ENCODE measurements at places on chromosomes 6 and 20.

GRCh38 chr6:158413814-158414565 is 101.7 kb downstream of the TULP4 start:
- no peak for DNase-seq

- no peak for DNase-seq
Observed at GRCh38 chr20:63320041-63320511, 27.1 kb downstream of the COL20A1 start.

GRCh38 chr20:57329608-57330221 is at the start of gene SPO11:
Gene SPO11, plus strand, starts transcription at chr20:57329803. Its CDS starts 65 bp downstream, at chr20:57329868.
- no peak for DNase-seq

- DNase-seq, result no peak
Observed at GRCh38 chr20:53161473-53161872, 189.3 kb downstream of the TSHZ2 start.

DNA sequence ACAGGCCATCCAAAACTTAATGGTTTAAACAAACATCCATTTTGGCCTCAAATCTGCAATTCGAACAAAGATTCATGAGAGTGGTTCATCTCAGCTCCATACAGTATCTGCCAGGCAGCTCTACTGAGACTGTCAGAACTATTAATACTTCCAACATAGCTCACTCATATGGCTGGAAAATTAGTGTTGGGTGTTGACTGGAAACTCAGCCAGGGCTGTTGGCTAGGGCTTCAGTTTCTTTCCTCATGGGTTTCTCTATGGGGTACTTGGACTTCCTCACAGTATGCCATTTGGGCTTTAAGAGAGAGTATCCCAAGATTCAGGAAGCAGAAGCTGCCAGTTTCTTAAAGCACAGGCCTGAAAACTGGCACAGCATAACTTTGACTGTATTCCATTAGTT is 240.3 kb downstream of the TPBG start:
- DNase-seq, result no peak

DNA sequence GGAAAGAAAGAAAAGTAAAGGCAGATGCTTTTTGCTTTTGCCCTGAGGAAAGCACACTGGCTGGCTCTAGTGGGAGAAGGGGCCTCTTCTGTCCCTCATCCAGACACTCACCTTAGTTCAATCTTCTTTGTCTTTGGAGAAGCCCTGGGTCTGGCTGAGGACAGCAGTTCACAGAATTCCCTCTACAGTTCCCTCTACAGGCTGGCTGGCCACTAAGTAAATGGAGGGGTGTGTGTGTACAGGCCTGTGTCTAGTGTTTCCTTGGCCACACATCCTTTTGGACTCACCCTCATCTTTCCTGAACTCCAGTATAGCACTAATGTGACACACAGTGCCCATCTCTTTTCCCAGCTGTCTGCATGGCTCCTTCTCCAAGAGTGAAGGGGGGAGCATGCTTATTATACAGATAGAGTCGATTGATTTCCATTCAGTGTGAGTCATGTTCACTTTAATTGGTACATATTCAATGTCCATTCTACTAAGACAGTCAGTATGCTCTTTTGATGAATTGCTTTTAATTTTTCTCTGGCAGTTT is 26.0 kb upstream of the CLVS2 start:
- no peak for DNase-seq

GRCh38 chr6:6654599-6655575 is 66.4 kb downstream of the LY86 start:
- no peak for DNase-seq

DNA sequence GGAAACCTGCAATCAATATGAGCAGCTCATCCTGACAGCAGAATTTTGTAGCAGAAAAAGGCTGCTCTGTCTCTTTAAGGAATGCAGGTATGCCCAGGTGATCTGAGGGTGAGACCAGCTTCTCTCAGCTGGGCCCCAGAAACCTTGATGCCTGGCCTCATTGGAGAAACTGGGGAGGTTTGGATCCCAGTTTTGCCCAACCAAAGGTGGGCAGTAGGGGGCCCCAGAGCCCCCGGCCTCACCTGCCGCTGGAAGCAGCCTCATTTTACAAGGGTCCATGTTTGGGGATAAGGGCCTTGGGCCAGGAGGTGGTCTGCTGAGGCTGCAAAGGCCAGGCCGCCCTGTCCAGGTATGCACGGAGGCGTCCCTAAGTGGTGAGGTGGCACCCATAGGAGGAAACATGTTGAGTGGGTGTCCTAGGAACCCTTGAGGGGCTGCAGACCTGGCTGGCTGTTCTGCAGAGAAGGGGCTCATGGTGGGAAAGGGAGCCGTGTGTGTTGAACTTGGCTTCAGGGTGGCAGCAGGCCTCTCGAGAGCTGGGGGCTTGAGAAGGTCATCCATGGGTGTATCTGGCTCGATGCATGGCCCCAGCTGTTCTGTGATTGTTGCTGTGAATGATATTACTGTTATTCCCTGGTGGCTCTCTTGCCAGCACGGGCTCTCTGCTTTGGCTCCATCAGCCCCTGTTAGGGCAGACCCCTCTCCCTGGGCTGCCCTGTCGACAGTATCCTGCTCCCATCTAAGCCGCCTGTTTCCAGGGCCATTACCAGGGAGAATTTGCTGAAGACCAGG is 208.4 kb downstream of the CDH4 start:
- no peak for DNase-seq

DNA sequence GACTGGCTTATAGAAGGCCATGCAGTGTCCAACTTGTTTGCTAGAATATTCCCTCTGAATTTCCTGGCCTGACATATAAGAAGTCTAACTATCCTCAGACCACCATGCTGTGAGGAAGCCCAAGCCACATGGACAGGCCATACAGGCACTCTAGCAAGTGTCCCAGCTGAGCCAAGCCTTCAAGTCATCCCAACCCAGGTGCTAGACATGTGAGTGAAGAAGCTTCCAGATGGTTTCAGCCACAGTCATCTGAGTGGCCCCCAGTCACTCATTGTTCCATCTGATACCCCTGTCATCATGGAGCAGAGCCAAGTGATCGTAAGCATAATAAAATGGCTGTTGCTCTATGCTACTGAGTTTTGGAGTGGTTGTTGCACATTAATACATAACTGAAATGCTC is 46.0 kb upstream of the INSM1 start:
- DNase-seq, result no peak

DNA sequence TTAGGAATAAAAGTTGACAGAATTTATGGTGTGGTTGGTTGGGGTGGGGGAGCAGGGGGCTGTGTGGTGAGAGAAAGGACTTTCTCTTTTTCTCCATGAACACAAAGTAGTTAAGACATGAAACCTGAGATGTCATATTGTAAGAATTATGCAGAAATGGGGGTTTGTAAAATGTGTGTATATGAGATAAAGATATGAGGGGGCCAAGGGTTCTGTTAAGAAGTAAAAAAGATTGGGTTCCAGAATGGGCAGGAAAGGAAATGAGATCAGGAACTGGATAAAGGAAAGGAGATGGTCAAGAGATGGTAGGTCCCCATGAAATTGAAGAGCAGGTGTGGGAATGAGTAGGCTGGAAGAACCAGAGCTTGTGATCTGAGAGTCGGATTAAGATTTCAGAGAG is 9.7 kb downstream of the RNF146 start:
- DNase-seq, result no peak

GRCh38 chr6:111484633-111484930 is 1.6 kb upstream of the REV3L start:
- peak; percentile 59 for DNase-seq

GRCh38 chr6:169473663-169474062 is 220.0 kb upstream of the THBS2 start:
- no peak for DNase-seq

DNA sequence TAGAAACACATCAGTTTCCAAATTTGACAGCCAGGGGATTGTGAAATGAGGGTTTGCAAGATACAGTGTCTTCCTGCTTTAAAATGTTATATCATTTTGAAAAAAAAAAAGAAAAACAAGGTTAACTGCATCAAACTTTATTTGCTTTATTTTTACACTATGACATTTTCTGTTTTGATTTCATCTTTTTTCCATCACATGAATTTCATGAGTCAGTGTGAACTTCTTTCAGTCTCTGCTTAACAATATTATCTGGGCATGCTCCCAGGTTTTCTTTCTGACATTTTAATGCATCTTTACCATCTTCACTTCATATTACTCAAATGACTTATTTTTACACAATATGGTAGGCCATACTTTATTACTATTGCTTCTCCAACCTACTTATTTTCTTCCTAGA is 1.9 kb downstream of the NCOA7 start:
- no peak for DNase-seq

DNA sequence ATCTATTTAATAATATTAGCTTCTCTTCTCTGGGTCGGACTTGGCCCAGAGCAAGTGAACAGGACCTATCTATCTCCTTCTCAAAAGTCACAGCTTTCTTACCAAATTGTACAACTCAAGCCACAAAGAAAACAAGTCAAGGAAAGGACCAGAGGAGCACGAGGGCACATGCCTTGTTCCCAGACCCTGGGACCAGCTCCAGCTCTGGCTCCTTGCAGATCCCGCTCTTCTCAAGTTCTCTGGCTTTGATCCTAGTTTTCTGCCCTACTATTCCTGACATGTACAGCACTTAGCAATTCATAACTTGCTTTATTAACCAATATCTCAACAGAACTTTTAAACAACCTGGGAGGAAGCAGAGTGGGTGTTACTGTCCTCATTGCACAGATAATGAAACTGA is 185.9 kb downstream of the ESR1 start:
- no peak for DNase-seq

GRCh38 chr20:56808732-56809131 is 179.6 kb downstream of the TFAP2C start:
- DNase-seq, result no peak

- no peak for DNase-seq
Observed at GRCh38 chr6:151524059-151524458, 30.2 kb downstream of the CCDC170 start.

DNA sequence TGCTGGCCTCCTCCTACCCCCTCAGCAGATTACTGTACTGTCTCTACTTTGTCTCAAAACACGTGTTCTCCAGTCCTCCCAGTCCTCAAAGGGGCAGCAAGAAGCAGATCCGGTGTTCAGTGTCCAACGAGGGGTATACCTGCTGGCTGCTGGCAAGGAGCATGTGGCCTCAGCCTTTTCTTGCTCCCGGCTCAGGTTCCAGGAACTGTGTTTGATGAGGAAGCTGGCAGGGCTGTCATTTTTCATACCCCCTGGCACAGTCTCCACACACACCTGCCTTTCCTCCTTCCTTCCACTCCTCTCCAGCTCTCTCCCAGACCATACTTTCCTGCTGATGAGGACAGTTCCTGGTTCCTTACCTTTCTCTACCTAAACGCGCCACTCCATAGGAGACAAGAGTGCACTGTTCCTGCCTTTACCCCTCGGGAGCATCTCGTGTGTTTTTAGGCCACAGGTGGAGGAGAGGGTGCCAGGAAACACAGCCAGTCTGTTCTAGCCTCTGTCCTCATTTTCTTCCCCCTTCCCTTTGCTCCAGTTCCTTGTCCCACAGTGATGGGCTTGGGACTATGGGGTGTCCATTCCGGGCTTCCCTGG is 77.2 kb downstream of the SSR1 start:
- DNase-seq, result no peak

- DNase-seq, result peak; percentile 18
Observed at GRCh38 chr6:70537266-70537665, 29.5 kb upstream of the SDHAF4 start.

GRCh38 chr6:11036977-11037430 is 7.1 kb downstream of the ELOVL2 start:
- no peak for DNase-seq

GRCh38 chr6:28263922-28264321 is 3.0 kb upstream of the ZSCAN26 start:
- no peak for DNase-seq

DNA sequence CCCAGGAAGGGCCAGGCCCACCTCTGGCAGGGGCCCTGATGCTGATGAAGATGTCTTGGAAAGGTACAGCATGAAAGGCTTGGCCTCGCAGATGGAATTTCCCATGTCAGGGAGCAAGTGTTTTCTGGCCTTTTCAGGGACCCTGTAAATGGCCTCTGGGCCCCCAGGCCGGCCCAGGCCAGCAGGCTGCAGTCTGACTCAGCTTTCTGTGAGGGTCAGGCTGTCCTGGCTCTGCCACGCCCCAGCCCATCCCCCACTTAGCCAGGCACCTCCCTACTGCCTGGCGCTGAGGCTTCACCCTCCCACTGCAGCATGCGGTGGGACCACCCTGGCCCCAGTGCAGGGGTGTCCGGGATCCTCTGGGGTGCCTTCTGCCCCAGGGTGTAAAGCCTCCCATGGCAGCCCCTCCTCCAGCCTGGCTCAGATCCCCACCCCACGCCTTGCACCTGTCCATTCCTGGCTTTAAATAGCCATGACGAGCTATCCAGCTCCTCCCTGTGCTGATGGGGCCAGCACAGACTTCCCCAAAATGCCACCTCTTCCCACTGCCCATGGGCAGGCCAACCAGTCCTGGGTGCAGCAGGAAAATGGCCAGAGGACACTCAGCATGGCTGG is 35.6 kb upstream of the GATA5 start:
- no peak for DNase-seq

DNA sequence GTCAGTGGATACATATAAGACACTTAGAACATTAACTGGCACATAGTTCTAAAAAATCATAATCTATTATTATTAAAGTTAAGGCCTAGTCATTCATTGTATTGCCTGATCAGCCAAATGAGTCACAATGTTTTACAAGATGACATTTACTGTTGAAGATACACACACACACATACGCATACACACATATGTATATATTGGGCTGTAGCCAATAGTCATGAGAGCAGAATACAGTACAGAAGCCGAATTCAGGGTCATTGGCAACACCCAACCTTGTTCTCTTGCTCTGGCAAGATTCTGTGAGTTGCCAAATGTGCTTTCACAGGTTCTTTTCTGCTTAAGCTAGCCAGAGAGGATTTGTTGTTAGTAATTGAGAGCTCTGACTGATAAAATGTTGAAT is 922.8 kb upstream of the MAP3K7 start:
- no peak for DNase-seq

GRCh38 chr6:6724539-6725467 is 136.3 kb downstream of the LY86 start:
- DNase-seq, result peak; percentile 68

DNA sequence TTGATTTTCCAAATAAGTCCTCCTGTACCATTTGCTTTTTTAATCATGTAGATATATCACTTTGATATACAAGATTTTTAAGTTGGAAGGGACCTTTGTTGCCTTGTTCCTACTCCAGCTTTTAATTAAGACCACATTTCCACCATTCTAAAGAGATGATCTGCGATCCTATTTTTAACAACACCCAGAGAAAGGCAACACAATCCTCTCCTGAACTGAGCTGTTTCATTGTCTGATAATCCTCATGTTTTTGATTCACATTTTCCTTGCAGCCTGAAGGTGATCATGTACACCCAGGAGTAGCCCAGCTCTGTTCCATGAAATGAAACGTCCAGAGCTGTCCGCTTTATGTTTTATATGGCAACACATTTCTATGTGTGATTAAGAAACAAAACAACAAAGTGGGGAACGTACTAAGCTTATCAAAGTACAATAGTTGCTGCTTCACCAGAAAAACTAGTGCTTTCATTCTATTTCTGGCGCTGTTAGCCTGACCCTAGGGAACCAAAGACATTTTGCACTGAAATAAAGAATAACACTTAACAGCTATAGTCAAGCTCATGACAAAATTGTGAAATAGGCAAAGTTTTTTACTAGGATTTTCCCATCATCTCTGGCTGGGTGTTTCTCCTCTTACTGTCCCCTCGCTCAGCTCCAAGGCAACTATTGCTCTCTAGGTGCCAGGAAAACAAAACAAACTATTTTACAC is 22.6 kb upstream of the TRAF3IP2 start:
- DNase-seq, result no peak

GRCh38 chr20:12466915-12467314 is 541.9 kb upstream of the SPTLC3 start:
- DNase-seq, result no peak

- DNase-seq, result no peak
Observed at GRCh38 chr6:11315743-11316437, 83.4 kb upstream of the NEDD9 start.

- DNase-seq, result no peak
Observed at GRCh38 chr6:135383301-135383700, 114.2 kb downstream of the AHI1 start.

- no peak for DNase-seq
Observed at GRCh38 chr6:140660295-140660694, 1285.8 kb upstream of the CITED2 start.
